RPMI7951 (cell line): ENCODE measurements at places on chromosomes 11 and 22. TPM values are rescaled to one million over a fixed set of nuclear protein-coding genes. Genes with fewer than 3 reads are reported as not detected.
A peak's percentile ranks its signal among the peaks of the same experiment; 100 is the strongest.

Gene RNF214
- total RNA-seq = 7.1 and 7.2 TPM in 2 replicates

Gene SMC1B
- total RNA-seq = 0.12 and 0.59 TPM in 2 replicates

Gene OR9G4
- not detected in 2 replicates for total RNA-seq

Gene GUCY1A2
- 0.10 and 0.24 TPM in 2 replicates for total RNA-seq

Gene HSPB2
- not detected in 2 replicates for total RNA-seq

Gene C22orf42
- not detected in 2 replicates for total RNA-seq

Gene OR56A1
- total RNA-seq = not detected in 2 replicates

Gene ANO9
- total RNA-seq = not detected in 2 replicates

Gene PGA4
- total RNA-seq = not detected in 2 replicates

Gene PATE2
- total RNA-seq = 0.24 TPM in 1 of 2 replicates, not detected in the other

DNA sequence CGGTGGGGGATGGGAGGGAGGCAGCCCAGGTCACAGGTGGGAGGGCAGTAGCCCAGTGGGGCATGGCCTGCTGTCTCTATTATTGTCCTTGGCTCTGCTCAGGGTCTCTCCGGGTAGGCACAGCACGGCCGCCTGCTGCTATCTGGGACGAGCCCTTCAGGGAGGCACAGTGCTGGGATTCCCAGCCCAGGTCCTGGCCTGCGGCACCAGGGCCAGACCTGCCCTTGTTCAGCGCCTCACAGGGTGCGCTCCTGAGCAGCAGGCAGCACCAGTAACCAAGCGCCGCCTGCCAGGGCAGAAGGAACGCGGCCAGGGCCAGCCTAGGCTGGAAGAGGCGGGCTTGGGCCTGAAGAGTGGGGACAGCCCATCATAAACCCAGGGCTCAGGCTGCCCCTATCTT is 151.0 kb downstream of the MPPED1 start:
- DNase-seq = no peak

- peak; percentile 14 for DNase-seq
These were observed 164.4 kb upstream of the ZBED5 start for GRCh38 chr11:11022125-11022730.

DNA sequence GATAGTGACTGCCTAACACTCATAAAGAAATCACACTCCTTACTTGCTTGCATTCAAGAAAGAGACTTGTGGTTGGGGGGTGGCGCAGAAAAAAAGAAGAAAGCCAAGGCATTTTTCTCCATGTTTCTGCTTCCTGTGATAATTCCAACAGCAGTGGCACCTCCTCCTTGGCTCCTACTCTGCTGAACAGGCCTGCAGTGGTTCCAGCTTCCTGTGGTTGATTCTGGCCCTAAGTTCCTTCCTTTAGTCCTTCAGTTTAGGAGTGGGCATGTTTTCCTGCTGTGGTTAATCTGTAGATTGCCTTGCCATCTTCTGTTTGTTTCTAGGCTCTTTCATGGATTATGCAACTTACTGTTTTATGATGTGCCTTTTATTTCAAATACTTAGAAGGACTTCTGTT is 940.4 kb downstream of the DLG2 start:
- DNase-seq = no peak

- DNase-seq = no peak
These were observed 33.1 kb upstream of the SPON1 start for GRCh38 chr11:13929395-13929891.

- no peak for DNase-seq
These were observed 221.9 kb downstream of the FAM76B start for GRCh38 chr11:95567685-95568084.

- no peak for DNase-seq
These were observed 37.7 kb downstream of the OR4C45 start for GRCh38 chr11:50070389-50070788.

DNA sequence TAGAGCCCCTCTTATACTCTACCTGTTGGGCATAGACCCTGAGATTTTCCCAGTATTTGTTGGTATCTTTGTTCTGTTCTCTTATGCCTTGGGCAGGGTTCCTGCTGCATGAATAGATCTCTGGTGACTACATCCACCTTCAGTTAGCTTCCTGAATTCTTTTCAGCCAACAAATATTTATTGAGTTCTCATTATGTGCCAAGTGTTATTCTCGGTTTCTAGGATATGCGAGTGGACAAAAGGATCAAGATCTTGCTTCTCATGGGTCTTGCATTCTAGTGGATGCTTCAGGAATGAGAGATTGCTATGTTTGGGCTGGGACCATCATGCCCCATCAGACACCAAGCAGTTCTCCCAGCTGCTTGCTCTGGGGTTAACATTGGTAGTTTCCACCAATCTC is 340.0 kb downstream of the METTL15 start:
- no peak for DNase-seq

- DNase-seq = no peak
These were observed 94.3 kb upstream of the PHOX2A start for GRCh38 chr11:72338266-72338665.

DNA sequence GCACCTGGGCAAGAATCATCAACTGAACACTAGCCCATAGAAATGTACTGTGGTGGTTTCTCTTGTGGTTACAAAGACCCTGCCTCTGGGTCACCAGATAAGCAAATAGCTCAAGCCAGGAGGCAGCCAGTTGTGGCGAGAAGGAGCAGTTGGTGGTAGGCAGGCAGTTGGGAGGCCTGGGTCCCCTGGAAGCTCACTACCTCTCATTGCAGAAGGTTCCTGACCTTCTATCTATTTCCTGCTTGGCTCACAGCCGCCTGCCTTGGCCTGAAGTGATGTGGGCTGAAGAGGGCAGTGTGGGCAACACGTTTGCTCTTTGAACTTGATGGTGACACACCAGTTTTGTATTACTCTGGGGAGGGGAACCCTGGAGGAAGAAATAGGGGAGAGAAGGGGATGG is 34.7 kb downstream of the NECTIN1 start:
- DNase-seq = peak; percentile 15

DNA sequence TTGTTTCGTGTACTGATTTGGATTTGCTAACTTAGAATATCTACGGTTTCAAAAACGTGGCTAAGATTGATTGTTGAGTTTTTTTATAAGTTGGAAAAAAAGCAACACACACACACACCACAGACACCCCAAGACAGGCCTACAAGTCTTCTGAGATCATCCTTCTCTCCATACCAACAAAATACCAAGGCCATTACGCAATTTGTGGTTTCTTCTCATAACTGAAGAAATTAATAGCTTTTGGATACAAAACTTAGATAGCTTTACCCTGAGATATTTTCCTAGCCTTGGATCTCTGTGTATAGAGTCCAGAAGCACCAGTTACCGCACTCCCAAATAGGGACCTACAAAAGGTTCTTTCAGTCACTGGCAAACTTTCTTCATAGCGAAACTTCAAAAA is 113.6 kb downstream of the SIK3 start:
- DNase-seq = peak; percentile 77

DNA sequence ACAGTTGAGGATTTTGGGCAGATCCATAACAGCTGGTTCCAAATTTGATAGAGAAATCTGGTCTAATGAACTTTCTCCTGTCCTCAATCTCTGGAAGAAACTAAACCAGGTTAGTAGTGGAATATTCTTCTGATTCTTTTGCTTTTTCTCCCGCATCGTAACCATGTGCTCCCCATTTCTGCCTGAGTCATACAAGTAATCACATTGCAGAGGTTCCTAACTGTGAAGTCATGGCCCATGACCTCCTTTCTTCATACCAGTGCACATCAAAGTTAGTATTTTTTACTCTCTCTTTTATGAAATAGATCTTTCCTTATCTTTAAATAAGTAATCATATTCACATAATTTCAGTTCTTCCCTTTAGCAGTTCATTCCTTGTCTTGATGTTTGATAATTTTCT is 249.0 kb downstream of the DYNC2H1 start:
- DNase-seq = no peak

- DNase-seq = no peak
These were observed 40.6 kb upstream of the KCNQ1OT1 start for GRCh38 chr11:2740275-2740940.

- no peak for DNase-seq
These were observed 9.6 kb upstream of the LMO1 start for GRCh38 chr11:8273287-8273686.

DNA sequence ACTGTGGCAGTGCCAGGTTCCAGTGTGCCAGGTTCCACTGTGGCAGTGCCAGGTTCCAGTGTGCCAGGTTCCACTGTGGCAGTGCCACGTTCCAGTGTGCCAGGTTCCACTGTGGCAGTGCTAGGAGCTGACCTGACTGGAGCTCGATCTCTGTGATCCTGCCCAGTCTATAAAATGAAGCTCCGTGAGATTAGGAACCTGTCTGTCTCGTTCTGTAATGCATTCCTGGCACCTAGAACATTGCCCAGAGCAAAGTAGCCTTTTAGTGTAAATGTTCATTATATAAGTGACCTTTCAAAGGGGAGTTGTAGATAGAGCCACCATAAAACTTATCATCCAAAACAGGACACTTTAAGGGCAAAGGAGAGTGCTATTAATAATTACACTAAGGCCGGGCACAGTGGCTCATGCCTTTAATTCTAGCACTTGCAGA is 36.0 kb downstream of the ART5 start:
- DNase-seq = no peak

DNA sequence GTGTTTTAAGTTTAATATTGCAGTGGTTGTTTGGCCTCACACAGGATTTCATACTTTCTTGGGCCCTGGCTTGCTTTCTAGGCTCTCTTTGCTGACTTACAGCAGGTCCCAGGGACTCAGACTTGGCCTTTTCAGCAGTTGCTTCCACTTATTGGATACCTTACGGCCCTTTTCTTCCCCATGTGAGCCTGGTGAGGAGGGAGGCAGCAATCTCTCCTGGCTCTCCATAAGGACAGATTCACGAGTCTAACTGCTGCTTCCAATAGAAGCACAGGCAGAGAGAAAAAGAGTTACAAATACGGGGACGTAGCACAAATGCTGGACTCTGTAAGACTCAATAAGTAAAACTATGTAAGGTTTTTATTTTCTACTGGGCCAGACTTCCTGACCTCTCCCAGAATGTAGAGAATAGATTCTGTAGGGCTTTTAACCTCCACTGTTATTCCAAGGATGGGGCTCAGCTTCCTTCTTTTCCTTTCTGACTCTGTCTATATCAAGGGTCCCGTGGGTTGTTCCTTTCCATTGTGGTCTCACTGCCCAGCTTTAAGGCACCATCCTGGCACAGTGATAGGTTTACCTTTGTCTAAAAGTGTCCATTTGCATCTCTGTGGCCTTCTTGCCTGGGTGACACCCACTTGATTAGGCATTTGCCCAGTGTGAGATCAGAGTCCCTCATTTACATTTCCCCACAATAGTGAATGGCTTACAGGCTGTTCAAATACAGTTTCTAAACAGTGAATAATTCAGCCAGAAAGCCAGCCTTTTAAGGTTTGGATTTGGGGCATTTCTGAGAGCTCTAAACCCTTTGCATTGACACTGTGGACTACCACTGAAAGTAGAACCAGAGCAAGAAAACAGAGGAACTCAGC is 92.8 kb downstream of the RASSF10 start:
- DNase-seq = no peak

DNA sequence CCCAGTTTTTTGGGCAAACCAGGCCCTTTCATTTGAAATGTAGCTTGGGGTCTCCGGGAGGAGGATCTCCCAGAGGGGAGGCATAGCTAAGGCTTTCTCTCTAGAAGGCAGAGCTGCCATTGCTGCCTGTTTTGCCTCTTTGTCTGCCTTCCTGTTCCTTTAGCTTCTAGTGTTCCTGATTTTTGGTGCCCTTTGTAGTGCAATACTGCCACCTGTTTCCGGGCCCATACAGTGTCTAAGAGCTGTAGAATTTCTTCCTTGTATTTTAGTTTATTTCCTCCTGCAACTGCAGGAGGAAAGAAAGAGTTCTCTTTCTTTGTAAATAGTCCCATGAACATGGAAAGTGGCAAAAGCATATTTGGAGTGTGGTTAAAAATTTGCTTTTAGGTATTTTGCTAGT is 19.3 kb upstream of the GLYATL1 start:
- DNase-seq = peak; percentile 32

GRCh38 chr11:26764315-26764714 is 42.5 kb upstream of the SLC5A12 start:
- no peak for DNase-seq

DNA sequence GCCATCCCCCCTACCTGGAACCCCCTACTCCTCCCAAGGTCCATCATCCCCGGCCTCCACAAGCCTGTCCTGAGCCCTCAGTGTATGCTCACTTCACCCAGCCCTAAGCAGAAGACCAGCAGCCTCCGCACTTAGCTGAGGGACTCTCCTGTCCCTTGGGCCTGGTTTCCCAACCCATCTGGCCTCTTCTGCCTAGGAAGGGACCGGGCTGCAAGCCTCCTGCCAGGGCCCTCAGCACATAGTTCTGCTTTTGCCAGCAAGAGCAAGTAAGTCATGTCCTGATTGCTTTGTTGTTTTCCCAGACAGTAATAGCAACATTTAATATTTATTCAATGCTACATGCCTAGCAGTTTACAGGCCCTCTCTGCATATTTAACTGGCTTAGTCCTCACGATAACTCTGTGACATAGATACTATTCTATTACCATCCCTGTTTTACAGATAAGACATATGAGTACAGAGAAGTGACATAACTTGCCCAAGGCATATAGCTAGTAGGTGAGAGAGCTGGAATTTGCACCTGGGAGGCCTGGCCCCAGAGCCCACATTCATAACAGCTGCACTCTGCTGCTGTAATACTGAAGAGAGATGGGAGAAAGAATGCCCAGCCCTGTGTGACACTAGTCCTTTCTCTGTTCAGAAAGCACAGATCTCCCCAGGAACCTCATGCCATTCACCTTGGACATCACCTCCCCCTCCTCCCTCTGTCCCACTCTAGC is 139.2 kb downstream of the PARVA start:
- no peak for DNase-seq

GRCh38 chr22:46484156-46484860 is 53.1 kb downstream of the CELSR1 start:
- no peak for DNase-seq

DNA sequence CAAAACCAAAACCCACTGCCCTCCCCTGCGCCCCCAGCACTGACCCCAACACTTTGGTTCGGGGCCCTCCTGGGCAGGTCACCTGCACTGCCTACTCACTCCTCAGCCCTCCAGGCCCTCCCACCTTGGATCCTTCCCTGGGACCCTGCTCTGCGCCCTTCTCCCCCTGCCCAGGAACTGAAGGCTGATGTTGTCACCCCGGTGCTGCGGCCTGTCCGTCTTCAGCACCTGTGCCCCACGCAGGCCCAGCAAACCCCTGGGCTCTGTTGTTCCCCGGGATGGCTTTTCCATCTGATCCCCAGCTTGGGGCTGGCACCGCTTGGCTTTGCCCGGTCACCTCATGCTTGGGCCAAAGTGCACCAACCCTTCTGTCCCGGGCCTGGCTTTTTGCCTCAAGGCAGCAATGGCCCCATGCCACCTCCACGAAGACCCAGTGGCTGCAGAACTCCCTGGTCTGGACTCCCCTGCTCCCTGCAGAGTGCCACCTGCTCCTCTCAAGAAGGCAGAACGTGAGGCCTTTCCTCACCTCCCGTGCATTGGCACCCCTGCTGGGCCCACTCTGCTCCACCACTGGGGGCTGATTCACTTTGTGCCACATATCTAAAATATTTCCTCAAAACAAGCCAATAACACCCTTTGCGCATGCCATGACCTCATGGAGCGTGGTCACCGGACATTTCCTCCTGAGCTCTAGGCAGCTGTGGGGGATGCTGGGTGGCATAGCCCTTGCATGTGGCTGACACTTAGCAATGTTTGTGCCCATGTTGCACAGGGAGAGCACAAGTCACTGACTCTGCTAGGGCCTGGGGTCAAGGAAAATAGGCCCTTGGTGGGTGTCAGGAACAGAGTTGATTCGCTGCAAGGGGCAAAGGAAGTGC is 8.8 kb downstream of the PPM1F start:
- no peak for DNase-seq

GRCh38 chr22:44026630-44027511 is 2.8 kb downstream of the PARVB start:
- DNase-seq = peak; percentile 95
